ENCODE measurements at places on chromosomes 6 and 20. TPM values are rescaled to one million over a fixed set of nuclear protein-coding genes. Genes with fewer than 3 reads are reported as not detected.

Gene SLC16A10
- total RNA-seq: 32.2 TPM

Gene TMEM151B
- under 0.01 TPM for total RNA-seq

Gene AHI1
- 34.0 TPM for total RNA-seq

Gene ADAT2
- total RNA-seq: 9.3 TPM

Gene SMIM26
- total RNA-seq: 143 TPM

Gene THBD
- 26.6 TPM for total RNA-seq

Gene ZSCAN31
- total RNA-seq: 14.3 TPM

Gene LST1
- total RNA-seq: 1.5 TPM

Gene TAAR8
- total RNA-seq: not detected

Gene FLOT1
- 79.3 TPM for total RNA-seq

Gene RRAGD
- total RNA-seq: 72.8 TPM

Gene MLN
- not detected for total RNA-seq

Gene SAPCD1
- total RNA-seq: not detected
